ENCODE measurements at places on chromosomes 11 and 22.

GRCh38 chr11:74330075-74330858 is 18.8 kb upstream of the P4HA3 start:
- peak; percentile 69 for DNase-seq

GRCh38 chr22:40410272-40410671 is 39.9 kb downstream of the SGSM3 start:
- peak; percentile 69 for DNase-seq

DNA sequence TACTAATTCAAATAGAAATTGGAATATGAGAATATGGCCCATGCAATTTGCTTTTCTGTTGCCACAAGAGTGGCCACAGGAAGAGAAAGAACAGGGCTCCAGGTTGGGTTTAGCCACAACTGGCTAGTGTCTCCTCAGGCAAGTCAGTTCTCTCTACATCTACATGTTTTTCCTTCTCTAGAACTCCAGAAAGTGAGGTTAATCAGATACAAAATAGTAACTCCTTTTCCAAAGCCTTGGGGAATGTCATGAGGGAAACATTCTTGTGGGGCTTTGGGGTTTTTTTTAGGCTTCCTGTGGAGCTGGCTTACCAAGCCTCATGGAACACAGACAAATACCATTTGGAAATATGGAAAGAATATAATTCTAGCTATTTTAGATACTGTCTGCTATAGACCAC is 161.6 kb downstream of the NAV2 start:
- DNase-seq, result peak; percentile 43

- DNase-seq, result no peak
These were observed 7.0 kb downstream of the UCP3 start for GRCh38 chr11:74001822-74002286.

DNA sequence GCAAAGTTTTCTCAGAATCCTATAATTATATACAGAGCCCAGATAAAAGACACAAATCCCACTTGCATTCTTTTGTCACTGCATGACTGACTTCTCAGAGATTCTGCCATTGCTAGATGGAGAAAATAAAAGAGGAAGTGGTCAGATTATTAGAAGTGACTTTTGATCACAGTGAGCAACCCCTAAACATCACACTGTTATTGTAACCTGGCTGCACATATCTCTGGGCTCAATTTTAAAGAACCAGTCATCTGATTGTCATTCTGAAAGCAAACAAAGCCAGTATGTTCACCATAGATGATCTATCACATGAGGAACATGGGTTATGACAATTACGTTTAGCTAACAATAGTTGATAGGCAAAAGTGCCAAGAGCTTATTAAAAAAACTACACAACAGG is 47.8 kb downstream of the COPB1 start:
- peak; percentile 54 for DNase-seq

DNA sequence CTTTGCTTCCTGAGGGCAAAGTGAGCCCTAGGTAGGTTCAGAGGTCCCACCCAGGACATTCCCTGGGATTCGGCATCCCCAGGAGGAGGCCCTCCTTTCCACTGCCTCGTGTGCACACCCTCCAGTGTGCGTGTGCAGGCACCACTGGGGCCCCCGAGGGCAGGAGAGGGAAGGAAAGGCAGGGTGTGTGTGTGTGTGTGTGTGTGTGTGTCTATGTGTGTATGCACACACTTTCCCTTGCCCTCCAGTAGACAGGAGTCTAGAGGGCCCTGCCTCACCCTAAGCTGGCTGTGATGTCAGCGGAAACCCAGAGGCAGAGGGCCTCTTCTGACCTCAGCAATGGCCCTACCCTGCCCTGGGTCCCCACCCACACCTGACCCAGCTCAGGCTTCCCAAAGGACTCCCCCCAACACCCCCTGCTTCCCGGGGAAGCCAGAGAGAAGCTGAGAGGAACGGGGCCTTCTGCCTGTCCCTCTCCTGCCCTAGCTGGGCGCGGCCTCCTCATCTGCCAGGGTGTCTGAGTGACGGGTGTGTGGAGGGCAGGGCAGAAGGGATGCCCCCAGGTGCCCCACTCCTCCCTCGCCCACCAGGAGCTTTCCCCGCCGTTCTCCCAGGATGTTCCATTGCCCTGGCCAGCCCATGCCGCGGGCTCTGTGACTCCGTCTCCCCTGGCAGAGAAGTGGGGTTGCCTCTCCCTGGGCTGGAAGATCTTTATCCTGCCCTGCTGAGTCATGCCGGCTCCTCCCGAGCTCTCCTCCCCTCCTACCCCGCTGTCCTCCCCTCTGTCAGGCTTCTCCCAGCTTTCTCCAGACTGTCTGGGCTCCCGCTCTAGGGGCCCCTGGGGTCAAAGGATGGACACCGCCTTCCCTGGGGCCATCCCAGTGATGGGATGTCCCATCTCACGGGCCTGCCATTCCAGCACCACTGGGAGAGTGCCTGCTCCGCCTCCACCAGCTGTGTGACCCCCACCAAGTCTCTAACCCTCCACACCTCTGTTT is 6.0 kb upstream of the CLCF1 start:
- DNase-seq, result peak; percentile 86
